ENCODE measurements at places on chromosomes 7 and 10. TPM values are rescaled to one million over a fixed set of nuclear protein-coding genes. Genes with fewer than 3 reads are reported as not detected.

DNA sequence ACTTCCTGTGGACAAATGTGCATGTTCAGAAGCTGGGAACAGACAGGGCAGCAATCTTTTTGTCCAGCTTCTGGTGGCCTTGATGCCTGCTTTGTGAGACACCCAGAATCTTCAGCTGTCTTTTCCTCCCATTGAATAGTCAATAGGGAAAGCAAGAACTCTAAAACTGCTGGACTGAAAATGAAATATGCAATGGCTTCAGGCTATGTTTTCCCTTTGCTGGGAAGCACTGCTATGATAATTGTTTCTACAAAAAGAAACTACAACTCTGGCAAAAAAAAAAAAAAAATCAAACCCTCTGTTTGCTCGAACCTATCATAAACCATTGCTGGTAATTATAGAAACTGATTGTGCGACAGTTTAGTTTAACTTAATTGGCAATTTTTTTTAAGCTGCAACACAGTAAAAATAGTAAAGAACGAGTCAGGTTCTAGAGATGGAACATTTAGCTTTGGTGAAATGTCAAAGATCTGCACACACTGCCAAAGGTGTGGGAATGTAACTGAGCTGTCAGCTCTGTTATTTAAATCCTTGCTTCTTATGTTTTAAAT is 79.1 kb upstream of the NEUROD6 start:
- no peaks in the 10 kb centered on the region for H3K36me3 ChIP-seq
- H3K4me1 ChIP-seq = no peaks in the 10 kb centered on the region
- H3K27me3 ChIP-seq = no peaks in the 10 kb centered on the region
- no peak overlapping the region for H3K4me3 ChIP-seq
- DNase-seq = no peak

DNA sequence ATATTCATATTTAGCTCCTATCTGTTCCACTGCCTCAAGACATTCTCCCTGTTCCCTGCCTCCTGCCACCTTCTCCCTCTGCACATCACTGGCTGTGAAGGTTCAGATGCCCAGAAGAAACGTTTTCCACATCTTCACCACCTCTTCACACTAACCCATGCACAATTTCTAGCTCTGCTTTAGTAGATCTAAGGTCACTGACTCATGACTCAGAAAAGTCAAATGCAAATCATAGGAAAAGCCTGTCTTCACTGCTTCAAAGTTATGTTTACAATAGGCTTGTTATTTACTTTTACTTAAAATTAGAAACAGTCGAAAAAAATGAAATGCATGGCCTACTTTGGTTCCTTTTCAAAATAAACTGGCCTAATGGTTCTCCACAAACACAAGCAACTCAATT is 2.5 kb downstream of the SCRN1 start:
- no peak overlapping the region for H3K4me3 ChIP-seq
- H3K4me1 ChIP-seq = peaks cover 4% of the 10 kb centered on the region
- no peak overlapping the region for H3K27ac ChIP-seq
- no peaks in the 10 kb centered on the region for H3K36me3 ChIP-seq
- DNase-seq = no peak

- no peak overlapping the region for H3K27ac ChIP-seq
- no peaks in the 10 kb centered on the region for H3K4me1 ChIP-seq
Measured at GRCh38 chr10:110547139-110547761, 20.2 kb upstream of the SMC3 start.

DNA sequence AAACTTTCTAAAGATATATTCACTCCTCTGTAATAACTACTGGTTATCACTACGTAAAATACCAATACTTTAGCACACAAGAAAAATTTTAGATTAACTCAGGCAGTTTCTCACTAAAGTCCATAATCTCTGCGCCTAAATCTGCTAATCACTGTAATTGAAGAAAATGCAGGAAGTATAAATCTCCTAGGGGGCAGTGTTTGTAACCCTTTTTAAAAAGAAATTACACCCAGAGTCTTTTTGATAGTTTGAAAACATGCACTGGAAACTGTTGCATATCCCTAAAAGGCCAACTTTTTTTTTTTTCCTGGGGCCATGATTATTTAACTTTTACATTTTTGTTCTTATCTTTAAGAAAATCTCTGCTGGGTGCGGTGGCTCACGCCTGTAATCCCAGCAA is 209.6 kb downstream of the KIAA1217 start:
- H3K27me3 ChIP-seq = no peaks in the 10 kb centered on the region
- no peak for DNase-seq
- no peaks in the 10 kb centered on the region for H3K36me3 ChIP-seq

- H3K27ac ChIP-seq = no peak overlapping the region
- no peak overlapping the region for H3K4me3 ChIP-seq
- H3K4me1 ChIP-seq = no peaks in the 10 kb centered on the region
- H3K36me3 ChIP-seq = no peaks in the 10 kb centered on the region
- H3K27me3 ChIP-seq = no peaks in the 10 kb centered on the region
Measured at GRCh38 chr10:48796713-48797245, 112.1 kb downstream of the WDFY4 start.

- no peak for DNase-seq
- H3K4me3 ChIP-seq = peak overlapping the region; percentile 21
- no peaks in the 10 kb centered on the region for H3K27me3 ChIP-seq
- no peaks in the 10 kb centered on the region for H3K36me3 ChIP-seq
- H3K27ac ChIP-seq = no peak overlapping the region
- H3K4me1 ChIP-seq = peaks cover 2% of the 10 kb centered on the region
Measured at GRCh38 chr7:26858241-26858715, 6.1 kb downstream of the SKAP2 start.

DNA sequence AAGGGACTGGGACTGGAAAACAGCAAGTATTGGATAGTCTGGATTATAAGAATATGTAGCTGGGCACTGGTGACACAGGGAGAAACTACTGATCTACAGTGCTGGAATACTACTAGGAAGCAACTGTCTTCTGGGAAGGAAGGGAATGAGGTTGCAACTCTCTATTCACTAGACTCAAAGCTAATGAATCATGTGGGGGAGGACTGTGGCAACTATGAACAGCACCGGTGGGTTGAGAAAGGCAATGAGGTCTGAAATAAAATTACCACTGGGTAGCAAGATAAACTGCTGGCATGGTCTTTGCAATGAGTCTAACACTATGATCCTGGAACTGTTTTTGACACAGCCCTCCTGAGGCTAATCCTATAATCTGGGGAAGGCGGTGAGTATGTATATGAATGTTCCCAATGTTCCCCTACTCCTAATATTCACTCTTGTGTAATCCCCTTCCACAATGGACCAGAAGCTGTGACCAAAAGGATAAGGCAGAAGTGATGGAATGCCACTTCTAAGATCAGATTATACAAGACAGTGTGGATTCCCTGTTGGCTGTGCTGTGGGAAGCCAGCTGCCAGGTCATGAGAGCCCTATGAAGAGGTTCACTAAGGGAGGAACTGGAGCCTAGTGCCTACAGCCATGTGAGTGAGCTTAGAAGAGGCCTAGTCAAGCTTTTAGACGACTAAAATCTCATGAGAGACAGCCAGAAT is 101.3 kb upstream of the DNAJB12 start:
- DNase-seq = no peak
- no peaks in the 10 kb centered on the region for H3K4me1 ChIP-seq
- no peaks in the 10 kb centered on the region for H3K36me3 ChIP-seq
- no peak overlapping the region for H3K4me3 ChIP-seq

DNA sequence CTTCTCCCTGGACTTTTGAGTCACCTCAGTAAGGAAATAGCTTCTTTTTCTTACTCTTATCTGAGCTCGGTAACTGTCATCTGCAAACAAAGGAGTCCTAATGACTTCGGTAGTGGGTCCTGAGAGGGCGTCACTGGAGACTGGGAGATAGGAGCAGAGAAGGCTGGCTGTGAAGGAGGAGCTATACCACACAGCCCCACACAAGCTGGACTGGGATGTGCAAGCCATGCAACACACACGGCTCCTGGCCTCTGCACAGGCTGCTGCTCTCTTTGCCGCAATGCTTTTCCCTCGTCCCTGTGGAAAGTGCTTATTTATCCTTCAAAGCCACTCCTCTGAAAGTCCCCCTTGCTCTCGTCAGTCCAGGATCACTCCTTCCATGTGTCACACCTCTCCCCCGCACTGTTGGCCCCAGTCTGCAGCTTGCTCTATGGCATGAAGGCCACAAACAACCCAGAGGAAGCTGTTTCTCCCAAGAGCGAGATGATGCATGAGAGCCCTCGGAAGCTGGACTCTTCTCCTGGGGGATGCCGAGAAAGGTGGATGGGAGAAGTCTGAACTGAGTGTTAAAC is 14.9 kb downstream of the TMEM273 start:
- no peaks in the 10 kb centered on the region for H3K36me3 ChIP-seq
- no peak overlapping the region for H3K27ac ChIP-seq
- no peak overlapping the region for H3K4me3 ChIP-seq
- H3K4me1 ChIP-seq = no peaks in the 10 kb centered on the region
- H3K27me3 ChIP-seq = no peaks in the 10 kb centered on the region

- H3K4me3 ChIP-seq = no peak overlapping the region
- H3K36me3 ChIP-seq = no peaks in the 10 kb centered on the region
- DNase-seq = no peak
- H3K4me1 ChIP-seq = no peaks in the 10 kb centered on the region
- no peaks in the 10 kb centered on the region for H3K27me3 ChIP-seq
Measured at GRCh38 chr10:11242443-11243387, 225.0 kb downstream of the CELF2 start.

DNA sequence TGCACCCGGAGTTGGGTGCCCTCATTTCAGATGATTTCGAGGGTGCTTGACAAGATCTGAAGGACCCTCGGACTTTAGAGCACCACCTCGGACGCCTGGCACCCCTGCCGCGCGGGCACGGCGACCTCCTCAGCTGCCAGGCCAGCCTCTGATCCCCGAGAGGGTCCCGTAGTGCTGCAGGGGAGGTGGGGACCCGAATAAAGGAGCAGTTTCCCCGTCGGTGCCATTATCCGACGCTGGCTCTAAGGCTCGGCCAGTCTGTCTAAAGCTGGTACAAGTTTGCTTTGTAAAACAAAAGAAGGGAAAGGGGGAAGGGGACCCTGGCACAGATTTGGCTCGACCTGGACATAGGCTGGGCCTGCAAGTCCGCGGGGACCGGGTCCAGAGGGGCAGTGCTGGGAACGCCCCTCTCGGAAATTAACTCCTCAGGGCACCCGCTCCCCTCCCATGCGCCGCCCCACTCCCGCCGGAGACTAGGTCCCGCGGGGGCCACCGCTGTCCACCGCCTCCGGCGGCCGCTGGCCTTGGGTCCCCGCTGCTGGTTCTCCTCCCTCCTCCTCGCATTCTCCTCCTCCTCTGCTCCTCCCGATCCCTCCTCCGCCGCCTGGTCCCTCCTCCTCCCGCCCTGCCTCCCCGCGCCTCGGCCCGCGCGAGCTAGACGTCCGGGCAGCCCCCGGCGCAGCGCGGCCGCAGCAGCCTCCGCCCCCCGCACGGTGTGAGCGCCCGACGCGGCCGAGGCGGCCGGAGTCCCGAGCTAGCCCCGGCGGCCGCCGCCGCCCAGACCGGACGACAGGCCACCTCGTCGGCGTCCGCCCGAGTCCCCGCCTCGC is at the start of gene EGFR:
TSS of gene EGFR (plus strand) at position 657 of the 830 bp plus-strand sequence. CDS start 261 bp downstream, outside the sequence.
- no peaks in the 10 kb centered on the region for H3K36me3 ChIP-seq
- H3K27ac ChIP-seq = peak within 1 kb of the TSS; percentile 95
- DNase-seq = peak; percentile 82
- H3K4me1 ChIP-seq = peaks cover 11% of the 10 kb centered on the region

HMX3 gene
- 0.55 TPM for total RNA-seq

CLEC5A gene
- 0.74 TPM for total RNA-seq

ADRA2A gene
- total RNA-seq = 6.9 TPM

SYCE1 gene
- 43.4 TPM for total RNA-seq

CASTOR2 gene
- 35.0 TPM for total RNA-seq
